ENCODE measurements at places on chromosomes 5 and 9.
A peak's percentile ranks its signal among the peaks of the same experiment; 100 is the strongest.

DNA sequence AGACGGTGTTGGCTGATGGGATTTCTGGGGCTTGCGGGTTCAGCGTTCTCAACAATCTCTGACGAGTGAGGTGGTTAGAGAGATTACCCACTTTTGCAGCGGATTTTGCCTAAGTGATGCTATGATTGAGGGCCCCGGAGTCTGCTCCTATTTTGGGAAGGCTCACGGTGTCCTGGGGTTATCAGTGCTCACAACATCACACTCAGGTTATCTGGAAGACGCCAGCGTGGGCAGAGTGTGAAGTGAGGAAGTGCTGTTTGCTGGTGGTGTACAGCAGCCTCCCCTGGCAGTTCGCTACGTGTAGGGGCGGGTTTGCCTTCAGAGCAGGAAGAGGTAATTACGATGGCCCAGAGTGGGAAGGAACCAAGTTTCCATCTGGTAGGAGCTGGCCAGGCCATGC is 341.2 kb upstream of the IRX2 start:
- DNase-seq, result no peak

DNA sequence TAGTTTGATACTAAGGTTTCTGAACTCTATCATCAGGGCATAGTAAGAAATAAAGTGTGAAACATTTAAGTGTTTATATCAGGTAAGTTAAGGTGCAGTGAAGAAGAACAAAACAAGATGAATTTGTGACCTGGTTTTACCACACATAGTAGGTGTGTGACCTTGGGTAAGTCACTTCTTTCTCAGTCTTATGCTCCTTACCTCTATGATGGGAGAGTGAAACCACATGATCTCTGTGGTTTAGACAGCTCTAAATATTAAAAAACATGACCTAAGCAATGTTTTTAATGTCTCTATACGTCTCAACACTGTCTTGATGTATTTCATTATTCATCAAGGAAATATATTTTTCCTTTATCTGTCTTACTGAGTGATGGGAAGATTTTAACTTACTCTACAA is 629.6 kb upstream of the DMAC1 start:
- no peak for DNase-seq

- DNase-seq, result no peak
These were observed 32.4 kb upstream of the CEP120 start for GRCh38 chr5:123455640-123456039.

DNA sequence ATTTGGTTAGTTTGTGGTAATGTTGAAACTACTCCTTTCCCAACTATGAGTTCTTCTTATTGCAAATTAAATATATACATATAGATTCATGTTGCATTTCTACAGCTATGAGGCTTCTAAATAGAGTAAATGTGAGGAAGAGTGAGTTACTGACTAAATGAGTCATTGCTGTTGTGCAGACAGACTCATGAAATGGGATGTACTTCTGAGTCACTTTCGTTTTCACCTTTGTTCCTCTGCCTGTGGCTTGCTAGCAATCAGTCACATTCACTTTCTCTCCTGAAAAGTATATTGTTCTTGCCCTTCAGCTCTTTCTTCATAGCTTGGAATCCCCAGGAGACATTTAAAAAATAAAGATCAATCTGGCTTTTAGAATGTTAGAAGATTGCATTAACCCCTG is 295.5 kb upstream of the SMC2 start:
- DNase-seq, result no peak

DNA sequence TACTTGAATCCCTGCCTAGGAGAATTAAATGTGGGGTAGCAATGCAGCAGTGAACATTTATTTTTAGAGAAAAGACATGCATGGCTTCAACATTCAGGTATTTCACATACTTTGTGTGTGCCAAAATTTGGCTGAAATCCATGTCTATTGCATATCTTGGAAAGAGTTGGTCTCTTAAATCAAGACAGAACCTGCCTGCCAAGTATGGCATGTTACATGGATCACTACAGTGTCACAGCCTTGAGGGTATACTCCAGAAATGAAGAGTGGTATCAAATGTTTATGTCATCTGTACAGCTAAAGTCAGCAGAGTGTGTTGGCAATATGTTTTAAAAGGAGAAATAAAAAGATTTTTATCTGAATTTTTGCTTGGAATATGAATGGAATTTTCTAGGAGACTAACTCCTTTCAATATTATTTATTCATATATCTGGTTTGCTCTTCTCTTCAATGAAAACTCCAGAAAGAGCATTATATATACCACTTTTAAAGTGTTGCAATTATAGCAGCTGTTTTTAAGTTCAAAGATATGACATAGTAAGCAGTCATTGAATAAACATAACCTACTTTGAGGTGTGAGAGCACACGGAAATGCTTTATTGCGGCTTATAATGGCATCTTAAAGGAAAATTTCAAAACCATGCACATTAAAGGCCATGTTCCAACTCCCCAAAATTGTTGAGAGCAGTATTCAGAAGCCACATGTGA is 95.4 kb upstream of the MINAR2 start:
- DNase-seq, result no peak

DNA sequence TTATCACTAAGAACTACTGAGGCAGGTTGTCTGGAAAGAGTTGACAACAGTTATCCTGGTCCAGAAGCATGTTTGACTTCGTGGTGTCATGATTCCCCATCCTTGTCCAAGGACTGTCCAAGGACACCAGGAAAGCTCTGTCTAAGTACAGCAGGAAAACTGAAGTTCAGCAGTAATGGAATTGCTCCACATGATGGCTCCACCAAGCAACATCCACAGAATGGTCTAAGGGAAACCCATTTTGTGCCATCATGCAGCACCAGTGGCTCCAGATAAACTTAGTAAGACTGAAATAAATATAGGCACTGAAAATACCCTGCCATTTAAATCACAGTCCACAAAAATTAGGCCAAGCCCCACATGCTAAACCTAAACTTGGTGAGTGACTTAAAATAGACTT is 192.8 kb downstream of the CDH18 start:
- DNase-seq, result no peak

- DNase-seq, result no peak
These were observed 3.4 kb downstream of the HIGD2A start for GRCh38 chr5:176391999-176392398.

GRCh38 chr5:106127341-106127781 is 1543.4 kb downstream of the EFNA5 start:
- DNase-seq, result no peak

- DNase-seq, result peak; percentile 99
These were observed at the start of gene SCAI for GRCh38 chr9:125143377-125144090. SCAI (minus strand) TSS chr9:125143528; CDS start chr9:125143437, 91 bp downstream.

GRCh38 chr5:156591631-156592030 is 258.5 kb upstream of the PPP1R2B start:
- DNase-seq, result no peak

GRCh38 chr9:77927265-77927664 is 104.3 kb downstream of the GNAQ start:
- DNase-seq, result no peak

- no peak for DNase-seq
These were observed 100.4 kb downstream of the GAPVD1 start for GRCh38 chr9:125361837-125362531.

- DNase-seq, result no peak
These were observed 53.4 kb downstream of the GNAQ start for GRCh38 chr9:77978086-77978781.

- DNase-seq, result no peak
These were observed 97.9 kb downstream of the ZNF618 start for GRCh38 chr9:113973963-113974413.

DNA sequence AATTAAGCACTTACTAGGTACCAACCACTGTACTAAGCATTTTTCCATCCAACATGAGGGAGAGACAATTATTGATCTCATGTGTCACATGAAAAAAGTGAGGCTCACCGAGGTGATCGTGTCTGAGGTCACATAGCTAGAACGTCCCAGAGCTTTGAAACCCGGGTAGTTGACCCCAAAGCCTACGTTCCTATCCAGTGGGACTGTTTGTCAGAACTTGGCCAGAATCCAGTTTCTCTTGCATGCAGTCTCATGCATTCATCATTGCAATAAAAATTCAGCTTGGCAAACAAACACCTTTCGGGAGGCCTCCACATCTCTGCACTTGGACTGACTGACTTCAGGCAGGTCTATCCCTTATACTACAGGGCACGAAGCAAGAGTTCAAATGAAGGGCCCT is 23.4 kb upstream of the FAT2 start:
- no peak for DNase-seq

GRCh38 chr5:27818888-27819287 is 780.5 kb upstream of the CDH9 start:
- DNase-seq, result no peak

DNA sequence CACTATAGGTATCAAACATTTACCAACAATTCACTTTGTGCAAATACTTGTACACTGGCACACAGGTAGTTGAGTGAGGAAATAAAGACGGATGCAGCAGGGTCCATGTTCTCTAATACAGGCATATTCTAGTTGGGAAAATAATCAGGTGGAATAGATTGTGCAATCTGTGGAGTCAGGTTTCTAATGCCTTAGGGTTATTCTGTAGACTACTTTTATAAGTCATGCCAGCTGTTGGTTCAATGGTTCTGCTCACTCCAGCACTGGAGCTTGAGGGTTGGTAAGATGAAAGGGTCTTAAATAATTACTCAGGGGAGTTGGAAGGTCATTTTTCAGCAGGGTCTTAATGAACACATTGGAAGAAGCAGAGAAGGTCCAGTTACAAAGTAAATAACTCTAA is 690.3 kb upstream of the DMAC1 start:
- DNase-seq, result no peak

DNA sequence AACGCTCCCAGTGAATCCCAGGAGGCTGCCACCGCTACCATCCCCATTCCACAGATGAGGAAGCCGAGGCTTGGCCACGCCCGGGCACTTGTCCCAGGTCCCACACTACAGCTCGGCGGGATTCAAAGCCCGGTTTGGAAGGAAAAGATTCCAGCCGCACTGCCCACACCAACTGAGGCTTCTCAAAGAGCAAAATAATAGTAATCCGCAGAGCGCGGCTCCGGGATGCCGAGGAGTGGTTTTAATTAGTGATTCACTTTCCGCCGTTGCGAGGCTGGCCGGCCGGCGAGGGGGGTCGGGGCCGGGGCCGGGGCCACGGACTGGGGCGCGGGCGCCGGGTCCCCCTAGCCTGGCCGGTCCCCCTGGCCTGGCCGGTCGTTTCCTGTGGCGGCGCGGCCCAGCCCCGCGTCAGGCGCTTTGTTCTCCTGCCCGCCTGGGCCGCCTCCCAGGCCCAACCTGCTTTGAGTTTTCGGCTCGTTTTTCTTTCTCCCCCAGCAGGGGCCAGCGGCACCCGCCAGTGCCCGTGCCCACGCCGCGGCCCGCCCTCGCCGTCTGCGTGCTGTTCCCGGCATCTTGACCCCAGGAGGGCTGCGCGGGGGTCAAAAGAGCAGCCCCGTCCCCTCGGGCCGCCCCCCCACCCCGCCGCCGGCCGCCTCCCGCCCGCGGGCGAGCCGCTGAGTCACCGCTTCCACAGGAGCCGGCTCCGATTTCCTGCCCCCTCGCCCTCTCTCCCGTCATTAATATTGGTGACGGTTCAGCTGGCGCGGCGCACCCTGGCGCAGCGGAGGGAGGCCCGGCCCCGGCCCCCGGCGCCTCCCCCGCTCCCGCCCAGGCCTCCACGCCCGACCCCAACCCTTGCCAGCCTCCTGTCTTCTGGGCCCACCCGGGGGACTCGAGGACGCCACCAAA is 31.2 kb downstream of the FGF18 start:
- DNase-seq, result no peak

GRCh38 chr9:128920381-128921058 is at the start of gene PHYHD1:
PHYHD1 (plus strand) TSS chr9:128920982; CDS start chr9:128922324, 1,342 bp downstream.
- DNase-seq, result no peak

GRCh38 chr9:136327304-136327974 is at the start of gene GPSM1:
GPSM1 (plus strand) TSS chr9:136327539; CDS start chr9:136327696, 157 bp downstream.
- DNase-seq, result no peak

DNA sequence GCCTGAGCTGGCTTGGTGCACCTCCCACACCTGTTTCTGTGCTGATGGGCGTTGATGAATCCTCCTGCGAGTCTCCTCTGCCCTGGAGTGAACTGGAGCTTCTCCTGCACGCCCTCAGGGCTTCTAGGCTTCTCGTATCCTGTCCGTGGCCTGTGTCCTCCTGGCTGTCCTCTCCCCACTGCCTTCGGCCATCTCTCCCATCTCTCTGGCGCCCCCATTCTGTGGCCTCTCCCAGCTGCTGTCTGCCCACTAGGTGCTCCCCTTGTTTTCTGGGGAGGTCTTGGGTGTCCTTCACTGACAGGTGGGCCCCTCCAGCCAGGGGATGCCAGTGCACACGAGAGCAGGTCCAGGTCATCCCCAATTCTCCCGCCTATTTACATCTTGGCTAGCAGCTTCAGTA is 28.8 kb downstream of the AHRR start:
- no peak for DNase-seq

DNA sequence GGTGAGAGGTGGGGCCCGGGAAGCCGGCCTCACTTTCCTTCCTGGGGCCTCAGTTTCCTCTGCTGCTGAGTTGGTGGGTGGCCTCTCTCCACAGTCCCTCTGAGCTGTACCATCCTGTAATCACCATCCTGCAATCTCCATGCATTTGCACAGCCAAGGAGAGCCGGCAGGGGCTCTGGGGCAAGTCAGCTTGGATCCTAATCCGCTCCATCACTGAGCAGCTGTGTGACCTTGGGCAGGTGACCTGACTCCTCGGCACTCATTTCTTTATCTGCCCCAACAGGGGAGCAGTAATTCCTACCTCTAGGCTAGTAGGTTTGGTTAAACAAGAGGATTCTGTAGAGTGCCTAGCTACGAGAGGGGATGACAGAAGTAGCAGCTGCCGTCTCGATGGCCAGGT is 88.2 kb upstream of the ZNF618 start:
- no peak for DNase-seq

GRCh38 chr5:133934822-133935666 is 33.4 kb downstream of the C5orf15 start:
- no peak for DNase-seq

GRCh38 chr9:91258451-91258850 is 103.3 kb downstream of the AUH start:
- DNase-seq, result no peak

DNA sequence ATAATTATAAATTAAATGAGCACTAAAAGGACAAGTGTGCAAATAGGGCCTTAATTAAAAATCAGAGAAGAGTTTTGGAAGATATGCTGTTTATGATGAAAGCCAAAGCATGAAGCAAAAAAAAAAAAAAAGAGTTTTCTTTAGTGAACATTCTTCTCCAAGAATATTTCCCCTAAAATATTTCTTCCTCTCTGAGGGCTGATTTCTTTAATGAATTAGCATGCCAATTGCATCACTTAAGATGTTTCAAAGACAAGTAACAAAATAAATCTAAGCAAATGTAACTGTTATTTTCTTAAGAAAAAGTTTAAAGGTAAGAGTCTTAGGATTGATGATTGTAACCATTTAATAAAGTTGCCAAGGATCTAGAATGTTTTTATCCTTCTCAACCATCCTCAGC is 81.6 kb upstream of the MPDZ start:
- no peak for DNase-seq

GRCh38 chr5:139402561-139403158 is 1.2 kb downstream of the SPATA24 start:
- DNase-seq, result no peak

- DNase-seq, result no peak
These were observed 39.0 kb downstream of the ERGIC1 start for GRCh38 chr5:172872997-172873491.

DNA sequence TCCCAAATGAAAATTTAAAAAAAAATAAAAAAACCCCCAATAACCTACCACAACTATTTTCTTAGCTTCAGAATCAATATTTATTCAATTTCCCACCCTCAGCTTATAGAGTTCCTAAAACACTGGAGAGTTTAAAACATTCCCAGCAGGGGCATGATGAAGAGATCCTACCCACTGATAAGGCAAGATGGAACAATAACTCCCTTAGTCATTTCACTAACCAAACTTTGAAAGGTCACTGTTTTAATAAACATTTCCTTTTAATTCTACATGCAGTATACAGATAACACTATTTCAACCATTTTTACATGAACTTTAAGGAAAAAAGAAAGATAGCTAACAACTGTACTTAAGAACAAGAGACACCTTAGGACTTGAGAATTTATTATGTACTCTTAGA is 34.9 kb upstream of the ACOT12 start:
- DNase-seq, result no peak
